NT2/D1 (cell line): ENCODE measurements at places on chromosomes 12 and 14.

DNA sequence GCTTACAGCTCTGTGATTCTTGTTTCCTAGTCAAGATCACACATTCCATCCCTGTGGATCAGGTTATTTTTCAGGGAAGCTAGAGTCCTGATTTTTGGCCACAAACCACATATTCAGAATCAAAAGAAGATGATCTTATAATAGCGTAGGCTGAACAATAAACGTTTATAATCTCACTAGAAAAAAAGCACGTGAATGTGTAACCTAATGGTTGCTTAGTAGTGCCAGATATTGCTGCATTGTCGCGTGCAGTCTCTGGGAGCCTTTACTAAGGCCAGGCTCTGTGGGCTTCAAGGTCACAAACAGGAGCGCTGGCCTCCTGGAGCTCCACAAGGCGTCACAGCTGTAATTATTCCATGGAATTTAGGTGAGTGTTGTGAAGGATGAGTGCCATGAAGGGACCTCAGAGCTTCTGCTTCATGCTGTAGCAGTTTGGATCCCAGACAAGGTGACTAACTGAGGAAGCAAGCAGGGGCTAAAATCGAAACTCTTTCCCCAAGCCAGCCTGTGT, 17.4 kb downstream of the CDKN1B start:
- no peak for DNase-seq

GRCh38 chr14:95184413-95184790, 27.1 kb upstream of the DICER1 start:
- no peak for DNase-seq

GRCh38 chr14:23359167-23359626, 5.8 kb downstream of the EFS start:
- DNase-seq: no peak

GRCh38 chr12:57834086-57834876, 12.2 kb downstream of the CTDSP2 start:
- DNase-seq: no peak

DNA sequence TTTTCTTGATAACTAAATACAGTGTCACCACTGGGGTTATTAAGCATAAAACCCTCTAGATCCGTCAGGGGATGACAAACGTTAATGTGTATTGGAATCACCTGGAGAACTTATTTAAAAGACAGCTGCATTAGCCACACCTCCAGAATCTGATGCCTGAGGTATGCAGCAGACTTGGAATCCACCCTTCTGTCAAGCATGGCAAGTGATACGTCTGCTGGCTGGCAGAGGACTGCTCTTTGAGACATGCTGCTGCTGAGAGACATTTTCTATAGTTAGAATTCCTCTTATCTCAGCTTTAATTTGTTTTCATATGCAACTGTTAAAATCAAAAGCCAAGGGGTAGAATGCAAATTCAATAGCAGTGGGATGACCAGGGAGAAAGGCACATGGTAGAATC, 496.3 kb downstream of the NELL2 start:
- DNase-seq: peak; percentile 3

DNA sequence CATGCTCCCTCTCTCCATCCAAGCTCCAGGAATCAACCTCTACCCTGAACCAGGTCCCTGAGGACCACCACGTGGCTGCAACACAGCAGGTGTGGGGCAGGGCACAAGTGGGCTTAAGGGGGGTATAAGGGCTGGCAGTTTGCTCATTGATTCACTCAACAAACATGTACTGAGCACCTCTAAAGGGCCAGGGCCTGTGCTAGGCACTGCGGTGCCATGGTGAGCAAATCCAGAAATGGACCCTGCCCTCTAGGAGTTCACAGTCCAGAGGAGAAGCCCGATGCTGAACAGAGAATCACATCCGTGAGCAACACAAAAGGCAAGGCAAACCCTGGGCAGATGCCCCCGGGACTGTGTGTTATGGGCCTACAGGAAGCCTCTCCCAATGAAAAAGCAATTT, 6.5 kb upstream of the AQP2 start:
- DNase-seq: no peak

- DNase-seq: no peak
These were observed 17.5 kb downstream of the SLC35F4 start for GRCh38 chr14:57848353-57848752.

DNA sequence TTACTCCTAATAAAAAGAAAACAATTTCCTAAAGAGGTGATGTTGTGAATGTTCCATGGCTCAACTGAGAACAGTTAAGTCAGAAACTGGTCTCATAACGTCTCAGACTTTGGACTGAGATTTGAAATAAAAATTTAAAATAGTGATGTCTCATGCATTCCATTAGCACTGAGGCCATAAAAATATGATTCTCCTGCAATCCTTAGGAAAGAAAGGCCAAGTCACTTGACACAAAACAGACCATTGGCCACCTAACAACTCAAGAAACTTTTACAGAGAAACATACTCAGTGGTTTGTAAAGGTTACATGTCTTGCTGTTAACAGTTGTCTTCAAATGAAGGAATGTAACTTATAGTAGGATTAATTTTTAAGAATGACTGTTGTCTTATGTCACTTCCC, 58.1 kb downstream of the STAB2 start:
- no peak for DNase-seq

DNA sequence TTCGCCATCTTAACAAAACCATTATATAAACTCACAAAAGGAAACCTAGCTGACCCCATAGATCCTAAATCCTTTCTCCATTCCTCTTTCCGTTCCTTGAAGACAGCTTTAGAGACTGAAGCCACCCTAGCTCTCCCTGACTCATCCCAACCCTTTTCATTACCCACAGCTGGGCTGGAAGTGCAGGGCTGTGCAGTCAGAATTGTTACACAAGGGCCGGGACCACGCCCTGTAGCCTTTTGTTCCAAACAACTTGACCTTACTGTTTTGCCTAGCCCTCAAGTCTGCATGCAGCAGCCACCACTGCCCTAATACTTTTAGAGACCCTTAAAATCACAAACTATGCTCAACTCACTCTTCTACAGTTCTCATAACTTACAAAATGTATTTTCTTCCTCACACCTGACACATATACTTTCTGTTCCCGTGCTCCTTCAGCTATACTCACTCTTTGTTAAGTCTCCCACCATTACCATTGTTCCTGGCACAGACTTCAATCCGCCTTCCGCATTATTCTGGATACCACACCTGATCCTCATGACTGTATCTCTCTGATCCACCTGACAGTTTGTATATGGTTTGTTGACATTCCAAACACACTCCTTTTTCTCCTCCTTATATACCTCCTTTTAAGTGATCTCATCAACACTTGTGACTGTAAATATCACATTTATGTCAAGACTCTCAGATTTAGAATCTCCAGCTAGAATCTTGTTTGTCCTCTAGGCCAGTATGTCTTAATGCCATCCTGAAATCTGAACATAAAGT, 208.7 kb downstream of the KITLG start:
- DNase-seq: no peak

DNA sequence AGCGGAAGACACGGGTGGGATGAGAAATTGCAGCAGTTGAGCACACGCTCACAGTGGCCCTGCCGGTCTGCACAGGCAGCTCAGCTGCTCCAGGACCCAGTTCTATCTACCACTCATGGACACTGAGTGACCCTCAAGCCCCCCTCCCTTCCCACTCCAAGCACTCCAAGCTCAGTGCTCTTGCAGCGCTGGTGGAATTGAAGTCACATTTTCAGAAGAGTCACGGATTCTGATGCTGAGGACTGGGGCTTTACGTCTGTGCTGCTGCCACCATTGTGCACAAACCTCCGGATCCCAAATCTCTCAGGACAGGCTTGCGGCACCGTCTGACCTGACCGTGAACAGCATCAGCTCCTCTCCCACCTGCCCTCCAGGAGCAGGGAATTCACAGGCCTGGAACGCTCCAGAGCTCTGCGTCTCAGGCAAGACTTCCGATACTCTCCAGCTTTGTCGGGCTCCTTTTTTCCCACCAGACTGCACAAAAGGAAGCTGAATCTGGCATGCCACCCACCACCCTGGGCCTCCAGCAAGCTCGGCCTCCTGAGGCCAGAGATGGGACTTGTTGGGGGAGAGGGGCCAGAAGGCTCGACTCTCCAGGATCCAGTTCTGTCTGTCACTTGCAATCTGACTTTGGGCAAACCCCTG, 213.1 kb upstream of the RTL1 start:
- no peak for DNase-seq

- DNase-seq: no peak
These were observed 3.7 kb upstream of the IGF1 start for GRCh38 chr12:102484017-102484416.

DNA sequence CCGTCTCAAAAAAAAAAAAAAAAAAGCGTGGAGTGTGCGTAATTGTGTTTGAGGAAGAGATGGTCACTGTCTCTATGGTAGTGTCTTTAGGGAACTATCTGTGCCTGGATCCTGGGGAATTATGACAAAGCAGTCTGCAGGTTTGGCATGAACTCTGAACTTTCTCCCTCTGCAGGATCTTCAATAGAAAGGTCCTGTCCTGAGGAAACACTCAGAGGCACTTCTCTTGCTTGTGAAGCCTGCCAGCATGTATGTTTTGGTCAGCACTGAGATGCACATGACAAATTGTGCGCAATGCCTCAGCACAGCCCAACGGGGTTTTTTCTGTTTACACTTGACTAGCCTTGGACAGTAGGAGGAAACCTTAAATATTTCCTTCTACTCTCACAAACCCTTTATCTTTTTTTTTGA, 46.6 kb downstream of the ATF7 start:
- no peak for DNase-seq

GRCh38 chr14:53183056-53183455, 29.9 kb upstream of the DDHD1 start:
- DNase-seq: no peak

GRCh38 chr12:75479963-75480461, 543 bp upstream of the GLIPR1 start:
- no peak for DNase-seq

- no peak for DNase-seq
These were observed 13.6 kb downstream of the TTC9 start for GRCh38 chr14:70655110-70655826.

DNA sequence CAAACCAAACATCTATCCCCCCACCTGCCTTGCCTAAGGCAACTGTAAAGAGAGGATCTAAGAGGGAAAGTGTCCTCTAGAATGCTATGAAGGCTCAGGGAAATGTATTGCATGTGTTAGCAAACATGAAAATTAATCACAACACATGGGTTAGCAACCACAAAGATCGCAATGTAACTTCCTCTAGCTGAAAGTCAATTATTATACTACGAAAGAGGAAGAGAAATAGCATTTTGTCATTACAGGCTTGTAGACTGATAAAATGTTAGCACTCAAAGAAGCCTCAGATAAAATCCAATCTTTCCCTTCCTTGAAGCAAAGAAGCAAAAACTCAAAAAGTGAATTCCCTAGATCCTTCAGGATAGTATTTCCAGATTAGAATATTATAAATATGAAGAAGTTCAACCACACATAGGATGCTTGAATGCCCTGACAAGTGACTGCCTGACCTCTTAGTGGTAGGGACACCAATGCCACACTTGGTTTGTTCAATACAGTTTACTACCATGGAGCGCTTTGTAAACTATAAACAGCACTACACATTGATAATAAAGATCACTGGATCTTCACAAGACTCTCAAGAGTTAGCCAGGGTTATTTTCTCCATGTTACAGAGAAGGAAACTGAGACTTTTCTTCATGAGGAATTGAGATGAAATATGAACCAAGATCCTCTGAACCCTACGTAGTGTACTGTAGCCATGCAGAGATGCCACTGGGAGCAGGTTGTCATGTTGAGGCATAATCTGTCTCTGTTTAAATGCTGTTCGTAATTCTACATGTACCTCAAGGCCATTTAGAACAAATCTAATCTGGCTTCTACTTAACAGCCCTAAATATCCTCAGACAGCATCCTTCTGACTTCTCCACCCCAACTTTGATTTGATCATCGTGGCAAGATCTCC, 100.7 kb downstream of the ITPR2 start:
- DNase-seq: no peak

DNA sequence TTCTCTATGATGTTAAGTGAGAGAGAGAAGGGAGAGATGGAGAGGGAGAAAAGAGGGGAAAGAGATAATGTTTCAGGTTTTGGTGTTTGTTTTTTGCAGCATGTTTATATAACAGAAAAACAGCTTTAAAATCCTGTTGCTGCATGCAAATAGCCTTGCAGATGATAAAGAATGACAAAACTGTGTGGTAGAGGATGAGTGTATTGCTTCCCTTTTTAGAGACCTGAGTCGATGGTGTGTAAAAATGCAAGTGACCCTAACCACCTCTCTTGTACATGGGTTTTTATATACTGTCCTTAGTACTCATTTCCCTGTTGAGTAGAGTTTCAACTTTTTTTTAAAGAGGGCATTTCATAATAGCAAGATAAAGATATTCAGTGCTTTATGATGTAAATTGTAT, 249.1 kb downstream of the AKAP6 start:
- no peak for DNase-seq

- no peak for DNase-seq
These were observed 21.7 kb downstream of the FOXA1 start for GRCh38 chr14:37573356-37573755.

- no peak for DNase-seq
These were observed 8.0 kb downstream of the DGKA start for GRCh38 chr12:55938826-55939501.

DNA sequence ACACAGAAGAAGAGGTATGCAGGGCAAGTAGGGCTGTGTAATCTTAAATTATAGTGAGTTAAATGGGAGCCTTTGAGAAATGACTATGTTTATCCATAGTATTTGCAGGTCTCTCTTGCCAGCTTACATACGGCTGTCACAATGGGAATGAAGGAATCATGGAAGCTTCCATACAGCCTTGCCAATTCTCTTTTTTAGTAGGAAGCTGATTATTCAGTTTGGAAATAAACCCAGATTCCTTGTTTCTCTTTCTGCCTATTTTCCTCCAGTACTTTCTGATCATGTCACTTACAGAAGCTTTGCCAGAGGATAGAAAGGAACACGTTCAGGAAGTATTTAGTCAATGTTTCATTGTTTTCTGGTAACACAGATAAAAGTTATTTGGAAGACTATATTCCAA, 217.4 kb upstream of the DIO2 start:
- no peak for DNase-seq

GRCh38 chr12:1353451-1353850, 240.9 kb downstream of the FBXL14 start:
- DNase-seq: no peak

DNA sequence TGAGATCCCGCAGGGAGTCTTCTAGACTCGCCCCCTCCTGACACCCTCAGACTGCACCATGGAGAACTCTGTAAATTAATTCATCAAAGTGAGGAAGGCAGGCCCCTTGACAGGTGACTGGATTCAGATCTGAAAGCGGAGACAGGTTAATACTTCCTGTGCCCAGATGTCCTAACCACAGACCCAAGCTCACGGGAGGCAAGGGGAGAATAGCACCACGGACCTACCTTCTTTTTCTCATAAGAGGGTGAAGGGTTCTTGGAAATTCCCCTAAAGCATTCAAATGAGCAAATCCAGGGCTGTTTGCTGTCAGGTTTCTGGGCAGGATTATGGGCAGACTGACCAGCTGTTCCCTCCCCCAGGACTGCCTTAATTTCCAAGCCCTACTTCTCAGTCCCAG, 170.0 kb downstream of the ZFP36L1 start:
- DNase-seq: no peak
